ENCODE measurements at places on chromosomes 2 and 18.

- DNase-seq = no peak
These were observed 45.3 kb downstream of the DGKD start for GRCh38 chr2:233399306-233400225.

GRCh38 chr2:17930773-17931172 lies 52.3 kb downstream of the KCNS3 start:
- no peak for DNase-seq

DNA sequence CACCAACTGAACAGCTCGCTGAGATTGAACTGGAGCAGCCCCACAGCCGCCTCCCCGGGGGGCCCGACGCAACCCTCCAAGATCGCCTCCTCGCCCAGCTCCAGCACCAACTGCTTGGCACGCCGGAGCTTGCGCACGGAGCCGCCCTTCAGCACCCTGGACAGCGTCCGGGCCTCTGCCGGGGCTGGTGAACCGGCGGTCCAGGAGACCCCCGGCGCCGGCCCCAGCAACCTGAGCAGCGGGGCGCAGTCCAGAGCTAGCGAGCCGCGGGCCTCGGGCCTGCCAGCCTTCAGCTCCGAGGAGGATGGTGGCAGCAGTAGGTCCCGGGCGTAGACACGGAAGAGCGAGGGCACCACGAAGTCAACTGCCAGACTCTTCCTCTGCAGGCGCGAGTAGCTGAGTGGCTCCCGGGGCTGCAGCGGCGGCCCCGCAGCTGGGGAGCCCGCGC lies 1.2 kb downstream of the ALK start:
- DNase-seq = no peak

- DNase-seq = no peak
These were observed 20.6 kb downstream of the TMEM87B start for GRCh38 chr2:112075490-112076260.

DNA sequence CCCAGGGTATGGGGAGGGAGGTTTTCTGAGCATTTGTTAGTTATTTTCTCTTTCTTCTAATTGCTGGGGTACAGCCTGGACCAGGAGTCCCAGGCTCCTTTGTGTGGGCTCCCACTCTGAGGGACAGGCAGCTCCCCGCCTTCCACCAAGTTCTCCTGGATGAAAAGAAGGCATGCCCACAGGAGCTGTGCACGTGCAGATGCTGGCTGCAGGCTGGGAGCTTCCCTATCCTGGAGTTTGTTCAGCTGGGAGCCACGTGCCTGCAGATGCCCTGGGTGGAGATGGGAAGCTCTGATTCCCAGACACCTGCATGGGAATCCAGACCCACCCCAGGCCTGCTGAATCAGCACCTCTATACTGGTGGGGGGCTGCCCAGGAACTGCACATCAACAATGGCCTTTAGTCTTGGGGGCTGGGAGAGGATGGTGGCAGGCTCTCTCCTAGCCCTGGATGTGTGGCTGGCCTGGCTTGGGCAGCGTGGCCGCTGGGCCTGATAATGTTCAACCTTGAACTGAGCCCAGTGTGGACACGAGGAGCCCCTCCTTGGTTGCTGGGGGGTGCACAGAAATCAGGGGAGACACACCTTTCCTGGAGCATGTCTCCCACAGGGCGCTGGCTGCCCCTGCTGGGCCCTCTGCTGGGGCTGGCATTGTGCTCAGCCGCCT lies 233.6 kb upstream of the HS6ST1 start:
- no peak for DNase-seq

GRCh38 chr2:238306672-238306998 lies 13.7 kb upstream of the TRAF3IP1 start:
- DNase-seq = no peak

GRCh38 chr2:210460322-210461227 lies 16.0 kb downstream of the LANCL1 start:
- no peak for DNase-seq

- DNase-seq = no peak
These were observed 238.2 kb downstream of the SATB2 start for GRCh38 chr2:199219551-199219950.

DNA sequence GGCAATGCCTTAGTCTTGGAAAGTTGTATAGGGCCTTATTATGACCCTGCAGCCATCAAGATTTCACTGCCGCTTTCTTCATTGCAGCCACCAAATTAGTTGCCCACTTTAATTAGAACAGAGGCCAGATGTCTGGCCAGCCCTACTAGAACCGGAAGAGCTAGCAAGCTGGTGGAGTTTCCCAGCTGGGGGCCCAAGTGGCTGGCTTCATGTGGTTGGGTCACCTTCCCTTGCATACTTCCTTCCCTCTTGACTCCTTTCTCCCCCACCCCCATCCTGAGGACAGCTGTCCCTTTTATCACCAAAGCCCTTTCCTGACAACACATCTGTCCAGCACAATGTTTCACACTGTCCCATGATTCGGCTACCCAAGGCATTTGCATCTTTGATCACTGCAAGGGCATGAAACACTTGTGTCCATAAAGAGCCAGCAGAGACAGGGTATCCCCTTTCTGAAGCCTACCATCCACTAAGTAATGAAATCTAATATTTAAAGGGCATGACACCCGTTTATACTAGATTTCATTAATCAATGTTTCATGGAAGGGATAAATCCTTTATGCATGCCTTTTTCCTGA lies 187.2 kb downstream of the BCL11A start:
- DNase-seq = no peak

DNA sequence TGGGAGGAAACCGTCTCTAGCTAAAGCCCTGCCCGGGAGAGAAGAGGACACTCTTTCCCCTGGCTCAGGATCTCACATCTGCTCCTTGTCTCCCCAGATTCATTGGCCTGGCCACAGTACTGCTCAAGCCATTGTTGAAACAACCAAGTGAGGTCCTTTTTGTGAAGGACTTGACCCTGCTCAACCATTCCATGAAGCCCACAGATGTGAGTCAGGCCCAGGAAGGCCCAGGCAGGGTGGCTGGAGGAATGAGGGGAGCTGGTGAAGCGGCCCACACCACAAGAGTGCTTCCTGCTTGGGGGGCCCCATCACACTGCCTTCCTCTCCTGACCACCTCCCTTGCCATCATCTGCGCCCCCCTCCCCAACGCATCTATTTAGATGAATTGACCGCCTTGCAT lies 5.1 kb downstream of the FER1L5 start:
- no peak for DNase-seq

GRCh38 chr2:195003881-195004471 lies 653.0 kb upstream of the SLC39A10 start:
- no peak for DNase-seq

DNA sequence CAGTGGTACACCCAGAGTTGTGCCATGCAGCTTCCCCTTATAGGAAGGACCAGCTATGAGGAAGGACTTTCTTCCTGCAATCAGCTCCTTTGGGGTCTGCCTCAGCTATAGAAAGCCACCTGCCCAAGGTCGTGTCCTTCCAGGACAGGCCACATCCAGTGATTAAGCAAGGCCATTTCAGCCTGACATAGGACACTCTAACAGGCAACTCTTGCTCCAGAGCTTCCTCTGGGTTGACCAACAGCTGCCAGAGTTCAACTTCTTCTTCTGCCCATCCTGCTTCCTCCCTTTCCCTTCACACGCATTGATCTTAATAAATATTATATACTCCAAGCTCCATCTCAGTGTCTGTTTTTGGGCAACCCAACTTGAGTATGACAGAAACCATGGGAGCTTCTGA lies 12.8 kb downstream of the LRP2 start:
- DNase-seq = no peak

DNA sequence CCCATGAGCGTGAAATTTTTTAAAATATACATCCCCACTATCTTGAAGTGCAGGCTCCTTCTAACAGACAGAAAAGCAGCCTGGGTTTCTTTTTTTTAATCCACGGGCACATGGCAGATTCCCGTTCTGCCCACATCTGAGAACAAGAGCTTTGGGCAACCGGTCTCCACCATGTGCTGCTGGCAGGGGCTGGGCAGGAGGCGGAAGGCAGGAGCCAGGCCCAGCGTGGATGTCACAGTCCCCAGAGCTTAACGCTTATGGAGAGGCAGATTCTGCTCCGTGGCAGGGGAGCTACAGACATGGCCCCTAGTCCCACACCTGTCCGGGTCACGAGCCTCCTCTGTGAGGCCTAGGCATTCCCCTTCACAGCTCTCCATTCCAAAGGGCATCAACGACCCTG lies 503.0 kb upstream of the MYT1L start:
- DNase-seq = no peak

DNA sequence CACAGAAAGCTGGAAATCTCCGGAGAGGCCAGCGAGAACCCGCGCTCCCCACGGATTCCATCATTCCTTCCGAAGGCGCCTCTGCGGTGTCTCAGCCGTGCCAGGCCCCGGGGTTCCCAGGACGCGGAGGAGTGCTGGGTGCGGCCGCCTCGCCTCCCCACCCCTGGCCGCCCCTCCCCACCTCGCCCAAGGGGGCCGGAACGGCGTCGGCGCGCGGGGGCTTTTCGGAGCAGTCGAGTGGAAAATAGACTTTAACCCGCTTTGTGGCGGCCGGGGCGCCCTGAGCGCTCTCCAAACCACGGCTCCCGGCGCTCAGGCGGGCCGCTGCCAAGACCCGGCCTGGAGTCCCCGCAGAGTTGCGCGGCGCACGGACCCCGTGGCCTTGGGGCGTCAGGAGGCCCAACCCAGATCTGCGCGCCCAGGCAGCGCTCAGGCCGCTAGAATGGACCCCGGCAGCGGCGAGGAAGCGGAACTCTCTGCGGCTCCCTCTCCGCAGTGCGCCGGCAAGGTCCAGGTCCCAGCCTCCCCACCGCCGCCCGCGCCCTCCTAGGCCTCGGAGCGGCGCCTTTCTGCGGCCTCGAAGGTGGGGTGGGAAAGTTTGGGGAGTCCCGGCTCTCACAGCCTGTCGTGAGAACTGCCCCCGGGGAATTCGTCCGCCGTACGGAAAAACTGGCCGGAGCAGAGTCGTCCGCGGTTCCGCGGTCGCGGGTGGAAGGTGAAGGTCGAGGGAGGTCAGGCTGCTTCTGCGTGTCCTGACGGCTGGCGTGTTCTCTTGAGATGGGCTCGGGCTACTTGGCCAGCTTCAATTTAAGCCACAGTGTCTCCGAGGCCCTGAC lies 1.2 kb upstream of the EMX1 start:
- DNase-seq = no peak

DNA sequence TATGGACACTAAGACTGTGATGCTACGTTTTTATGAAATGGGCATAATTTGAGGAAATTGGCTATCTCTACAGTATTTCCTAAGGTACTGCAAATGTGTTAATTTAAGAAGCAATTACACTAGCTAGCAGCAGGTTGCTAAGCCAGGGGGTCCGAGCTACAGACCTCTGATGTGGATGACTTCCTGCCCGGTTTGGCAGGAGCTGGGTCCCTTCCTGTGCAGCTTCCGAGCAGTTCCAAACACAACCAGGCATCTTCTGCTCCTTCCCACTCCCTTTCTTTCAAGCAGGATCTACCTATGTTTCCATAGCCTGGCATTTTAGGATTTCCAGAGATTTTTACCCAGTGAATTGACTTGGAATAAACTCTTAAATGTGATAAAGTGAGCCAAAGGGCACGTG lies 55.7 kb downstream of the SCN2A start:
- DNase-seq = no peak

DNA sequence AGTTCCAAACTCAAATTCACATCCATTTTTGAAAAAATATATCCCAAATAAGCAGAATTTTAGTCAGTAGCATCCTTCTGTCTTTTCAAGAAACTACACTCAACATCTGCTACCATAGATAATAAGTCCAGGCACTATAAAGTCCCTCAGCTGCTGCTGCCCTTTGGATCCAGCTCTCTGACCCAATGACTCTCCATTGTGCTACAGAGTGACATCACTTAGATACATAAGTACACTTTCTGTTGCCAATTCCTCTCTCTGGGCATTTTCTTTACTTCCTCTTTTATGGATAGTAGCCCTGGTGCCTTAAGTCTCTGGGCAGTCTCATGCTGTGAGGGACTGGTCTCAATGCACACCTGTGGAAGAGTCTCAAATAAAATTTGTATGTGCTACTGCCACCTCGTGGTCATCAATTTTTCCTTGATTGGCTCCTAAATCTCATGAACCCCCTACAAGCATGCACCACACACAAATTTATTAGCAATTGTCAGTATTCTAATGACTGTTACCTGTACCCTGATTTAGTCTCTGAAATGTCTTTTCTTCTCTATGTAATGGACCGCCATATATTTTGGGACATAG lies 219.2 kb downstream of the LRP1B start:
- no peak for DNase-seq

GRCh38 chr2:219495531-219496122 lies 3.1 kb upstream of the GMPPA start:
- peak; percentile 25 for DNase-seq

- no peak for DNase-seq
These were observed 5.7 kb downstream of the SERPINB8 start for GRCh38 chr18:63975628-63976027.

GRCh38 chr18:11047156-11047555 lies 102.2 kb downstream of the PIEZO2 start:
- no peak for DNase-seq

DNA sequence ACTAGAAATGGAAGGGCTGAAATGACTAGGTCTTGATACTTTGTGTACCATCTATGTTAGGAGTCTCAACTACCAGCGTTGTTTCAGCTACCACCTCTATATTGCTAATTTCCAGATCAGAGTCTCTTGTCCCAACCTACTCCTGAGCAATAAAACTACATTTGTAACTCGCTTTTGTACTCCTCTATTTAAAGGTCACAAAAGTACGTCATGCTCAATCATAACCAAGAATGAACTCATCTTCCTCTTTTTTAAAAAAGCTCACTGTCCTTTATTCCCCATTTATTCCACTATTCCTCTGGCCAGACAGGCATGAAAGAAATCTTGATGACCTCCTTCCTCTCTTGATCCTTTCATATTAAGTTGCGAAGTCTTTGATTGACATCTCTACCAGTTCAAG lies 11.2 kb upstream of the MATN3 start:
- no peak for DNase-seq

DNA sequence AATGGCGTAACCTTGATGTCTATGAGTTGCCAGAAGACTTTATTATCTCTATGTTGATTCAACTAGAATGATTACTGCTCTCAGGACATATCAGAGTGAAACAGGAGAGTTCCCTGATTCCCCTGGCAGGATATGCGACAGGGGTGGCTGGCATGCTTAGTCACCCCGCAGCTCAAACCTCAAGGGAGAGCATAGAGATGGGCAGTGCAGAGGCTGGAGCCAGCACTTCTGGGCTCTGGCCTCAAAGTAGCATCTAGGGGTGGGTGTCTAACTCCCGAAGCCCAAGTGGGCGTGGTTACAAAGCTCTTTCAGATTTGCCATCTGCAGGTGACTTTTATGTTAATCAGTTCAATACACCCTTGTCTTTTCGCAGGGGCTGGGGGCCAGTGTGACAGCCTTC lies 391.6 kb downstream of the ADCYAP1 start:
- DNase-seq = no peak

GRCh38 chr2:85215448-85216401 lies 82.5 kb downstream of the TCF7L1 start:
- no peak for DNase-seq

GRCh38 chr2:197073701-197074433 lies 147.4 kb upstream of the PGAP1 start:
- DNase-seq = no peak

- DNase-seq = no peak
These were observed 8.4 kb downstream of the ST8SIA5 start for GRCh38 chr18:46748466-46748865.

DNA sequence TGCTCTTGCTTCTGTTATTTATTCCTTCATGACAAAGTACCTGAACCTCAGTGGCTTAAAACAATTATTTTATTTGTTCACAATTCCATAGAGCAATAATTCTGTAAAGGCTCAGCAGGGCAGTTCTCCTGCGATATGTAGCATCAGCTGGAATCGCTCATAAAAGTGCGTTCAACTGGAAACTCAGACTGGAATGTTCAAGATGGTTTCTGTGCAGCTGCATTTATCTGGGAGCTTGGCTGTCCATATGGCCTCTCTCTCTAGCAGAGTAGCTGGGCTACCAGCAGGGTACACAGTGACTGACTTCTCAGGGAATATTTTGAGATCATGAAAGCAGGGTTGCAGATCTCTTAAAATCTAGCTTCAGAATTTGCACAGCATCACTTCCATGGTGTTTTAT lies 13.5 kb downstream of the CCDC121 start:
- no peak for DNase-seq

All from stimulated activated CD4-positive, alpha-beta T cell treated with anti-CD3 and anti-CD28 coated beads, Interleukin-1b, Interleukin-23, amount 100 ng/mL, for 1 hour (primary cell).